ENCODE measurements at places on chromosomes 13 and 19. TPM values are rescaled to one million over a fixed set of nuclear protein-coding genes. Genes with fewer than 3 reads are reported as not detected.

GRCh38 chr19:662207-662961 lies 630 bp downstream of the RNF126 start:
- DNase-seq, result peak; percentile 68

GRCh38 chr13:81211713-81212112 lies 870.8 kb upstream of the SPRY2 start:
- no peak for DNase-seq

GRCh38 chr13:71773531-71773930 lies 93.5 kb downstream of the DACH1 start:
- no peak for DNase-seq

Gene RXFP2
- total RNA-seq, result not detected

GRCh38 chr19:2275588-2276428 lies 6.2 kb downstream of the PEAK3 start:
- no peak for DNase-seq

Gene KLK13
- total RNA-seq, result not detected

DNA sequence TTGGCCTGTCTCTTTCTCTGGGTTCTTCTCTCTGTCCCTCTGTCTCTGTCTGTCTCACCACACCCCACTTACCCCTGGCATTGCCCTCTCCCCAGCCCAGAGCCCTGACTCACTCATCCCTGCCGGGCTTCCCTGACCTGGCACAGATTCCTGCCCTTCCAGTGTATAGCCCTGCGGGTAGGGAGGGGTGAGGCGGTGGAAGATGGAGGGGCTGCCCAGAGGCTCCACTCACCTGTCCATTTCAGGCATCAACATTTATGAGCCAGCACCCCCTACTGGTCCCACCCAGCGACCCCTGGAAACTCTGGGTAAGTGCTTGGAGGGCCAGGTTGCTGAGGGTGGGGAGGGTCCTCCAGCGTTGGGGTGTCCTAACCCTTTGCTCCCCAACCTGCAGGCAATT lies 1.0 kb downstream of the NCCRP1 start:
- no peak for DNase-seq

GRCh38 chr19:44668985-44669764 lies 2.1 kb upstream of the CEACAM19 start:
- DNase-seq, result no peak

GRCh38 chr13:31207661-31208552 lies 8.1 kb downstream of the B3GLCT start:
- DNase-seq, result no peak

- no peak for DNase-seq
Measured at GRCh38 chr13:27658546-27658945, 36.9 kb downstream of the POLR1D start.

Gene SIX5
- total RNA-seq, result 1.6 TPM

Gene LIPE
- total RNA-seq, result 29.1 TPM

DNA sequence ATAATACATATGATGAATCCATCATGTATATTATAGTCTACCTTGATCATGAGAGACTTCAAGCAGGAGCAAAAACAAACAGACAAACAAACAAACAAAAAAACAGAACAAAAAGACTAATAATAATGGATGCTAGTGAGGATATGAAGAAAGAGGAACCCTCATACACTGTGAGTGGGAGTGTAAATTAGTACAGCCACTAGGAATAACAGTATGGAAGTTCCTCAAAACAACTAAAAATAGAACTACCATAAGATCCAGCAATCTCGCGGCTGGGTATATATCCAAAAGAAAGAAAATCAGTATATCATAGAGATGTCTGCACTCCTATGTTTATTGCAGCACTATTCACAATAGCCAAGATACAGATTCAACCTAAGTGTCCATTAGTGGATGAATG lies 7.0 kb upstream of the DLEU7 start:
- no peak for DNase-seq

DNA sequence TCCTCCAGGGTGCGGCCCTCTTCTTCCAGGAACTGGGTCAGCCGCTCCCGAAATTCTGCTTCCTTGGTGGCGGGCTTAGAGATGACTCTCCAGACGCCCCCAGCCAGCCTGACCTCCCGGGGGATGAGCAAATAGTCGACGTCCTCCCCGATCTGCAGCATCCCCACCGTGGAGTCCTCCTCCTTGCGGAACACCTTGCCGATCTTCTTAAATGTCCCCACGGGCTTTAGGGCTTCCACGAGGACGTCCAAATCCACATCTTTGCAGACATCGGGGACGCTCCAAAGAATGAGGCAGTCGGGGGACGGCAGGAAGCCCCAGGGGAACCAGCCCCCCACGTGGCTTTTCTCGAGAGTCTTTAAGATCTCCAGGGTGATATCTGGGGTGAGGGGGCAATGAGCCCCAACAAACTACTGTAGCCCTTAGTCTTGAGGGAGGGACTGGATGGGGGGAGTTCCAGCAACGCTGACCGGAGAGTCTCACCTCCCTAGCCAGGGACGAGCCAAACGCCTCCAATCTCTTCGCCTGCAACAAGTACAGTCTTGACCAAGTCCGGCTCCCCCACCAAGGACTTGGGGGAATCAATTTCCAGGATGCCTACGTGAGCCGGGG lies 608 bp downstream of the CCDC8 start:
- DNase-seq, result no peak
